ENCODE measurements at places on chromosomes 2 and 18. TPM values are rescaled to one million over a fixed set of nuclear protein-coding genes. Genes with fewer than 3 reads are reported as not detected.

AGXT gene
- total RNA-seq: not detected

GRCh38 chr2:60629305-60629662 lies 75.8 kb upstream of the BCL11A start:
- no peak for DNase-seq

GRCh38 chr2:99354070-99354469 lies 16.9 kb downstream of the EIF5B start:
- no peak for DNase-seq

DNA sequence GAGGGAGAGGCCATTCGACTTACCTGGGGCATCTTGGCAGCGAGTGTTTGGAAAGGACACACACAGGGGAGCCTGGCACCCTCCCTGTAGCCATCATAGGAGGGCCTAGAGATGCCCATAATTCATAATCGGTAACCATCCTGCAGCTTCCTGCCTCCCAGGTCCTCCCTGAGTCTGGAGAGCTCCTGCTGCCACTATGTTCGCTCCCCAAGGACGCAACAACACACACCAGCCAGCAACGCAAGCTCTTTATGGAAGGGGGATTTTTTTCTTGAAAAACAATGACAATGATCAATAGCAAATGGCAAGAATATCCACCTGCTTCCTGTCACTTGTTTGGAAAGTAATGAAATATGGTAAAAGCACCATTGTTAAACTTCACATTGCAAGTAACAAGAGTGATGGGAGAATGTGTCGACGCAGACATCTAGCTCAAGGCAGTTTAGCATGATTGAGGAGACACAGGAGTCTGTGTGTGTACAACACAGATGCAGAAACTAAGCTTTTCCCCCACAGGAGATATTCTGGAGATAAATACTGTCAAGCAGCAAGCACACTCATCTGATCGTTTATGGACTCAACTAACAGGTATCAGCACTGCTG lies 24.9 kb upstream of the CREG2 start:
- no peak for DNase-seq

RAB31 gene
- total RNA-seq: 18.7 TPM

CHMP3 gene
- 106 TPM for total RNA-seq

- DNase-seq: no peak
Observed at GRCh38 chr2:100884145-100884621, 64.2 kb downstream of the NPAS2 start.

DNA sequence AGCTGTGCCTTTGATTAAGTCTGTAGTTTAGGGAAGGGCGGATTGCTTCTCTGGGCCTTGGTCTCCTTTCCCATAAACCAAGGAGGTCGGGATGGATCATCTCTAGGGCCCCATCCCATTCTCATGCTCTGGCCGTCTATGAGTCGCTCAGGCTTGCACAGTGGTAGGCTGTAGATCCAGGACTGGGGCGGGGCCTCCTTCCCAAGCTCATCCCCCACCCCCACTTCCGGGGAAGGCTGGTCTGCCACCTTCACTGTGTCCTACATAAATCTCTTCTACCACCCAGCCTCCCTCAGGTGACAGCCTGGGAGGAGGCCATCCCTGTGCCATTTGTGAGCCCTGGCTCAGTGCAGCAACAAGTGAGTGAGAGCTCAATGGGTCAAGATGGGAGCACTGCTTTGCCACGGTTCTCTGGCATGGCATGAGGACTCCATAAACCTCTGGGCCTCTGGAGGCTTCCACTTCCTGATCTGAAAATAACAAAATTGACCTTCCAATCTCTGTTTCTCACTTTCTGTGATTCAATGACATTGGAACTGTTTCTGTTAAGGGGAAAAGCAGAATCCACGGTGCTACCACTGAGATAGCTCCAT lies 68.5 kb downstream of the SUMO1 start:
- no peak for DNase-seq

GRCh38 chr18:5142131-5142530 lies 54.9 kb downstream of the AKAIN1 start:
- DNase-seq: no peak

ARHGAP25 gene
- total RNA-seq: not detected

DNA sequence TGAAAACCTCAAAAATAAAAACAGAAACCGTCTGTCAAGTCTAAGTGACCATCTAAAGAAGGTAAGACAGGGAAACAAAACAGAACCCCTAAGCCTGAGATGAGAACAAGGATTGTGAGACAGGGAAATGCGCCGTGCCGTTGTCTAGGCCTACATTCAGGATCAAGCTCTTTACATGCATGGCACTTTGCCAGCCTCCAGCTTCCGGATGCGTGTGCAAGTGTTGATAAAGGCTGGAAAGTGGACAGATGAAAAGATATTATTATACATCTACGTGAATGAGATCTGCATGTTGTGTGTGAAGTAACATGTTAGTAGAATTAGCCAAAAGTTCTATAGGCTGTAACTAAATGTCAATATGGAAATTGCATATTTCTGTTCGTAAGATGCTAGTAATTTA lies 28.6 kb upstream of the TMEM87B start:
- DNase-seq: no peak

DNA sequence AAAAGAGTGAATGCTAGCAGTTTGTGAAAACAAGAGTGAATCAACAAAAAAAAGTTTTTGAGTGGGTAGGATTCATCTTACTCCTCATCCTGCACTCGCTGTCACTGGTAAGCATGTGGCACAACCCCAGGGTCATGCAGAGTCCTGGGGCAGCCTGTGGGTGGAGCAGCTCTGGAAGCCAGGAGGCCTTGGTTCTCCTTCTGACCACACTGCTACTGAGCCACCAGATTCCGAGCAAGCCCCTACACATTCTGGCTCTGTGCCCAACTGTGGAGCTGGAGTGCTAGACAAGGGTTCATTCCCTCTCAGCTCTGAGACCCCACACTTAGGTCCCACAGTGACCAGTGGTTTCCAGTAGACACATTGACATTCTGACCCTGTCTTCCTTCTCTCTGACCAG lies 670.6 kb downstream of the BCL11A start:
- no peak for DNase-seq

- DNase-seq: peak; percentile 86
Observed at GRCh38 chr2:234550511-234551107, 53.7 kb upstream of the ARL4C start.

DNA sequence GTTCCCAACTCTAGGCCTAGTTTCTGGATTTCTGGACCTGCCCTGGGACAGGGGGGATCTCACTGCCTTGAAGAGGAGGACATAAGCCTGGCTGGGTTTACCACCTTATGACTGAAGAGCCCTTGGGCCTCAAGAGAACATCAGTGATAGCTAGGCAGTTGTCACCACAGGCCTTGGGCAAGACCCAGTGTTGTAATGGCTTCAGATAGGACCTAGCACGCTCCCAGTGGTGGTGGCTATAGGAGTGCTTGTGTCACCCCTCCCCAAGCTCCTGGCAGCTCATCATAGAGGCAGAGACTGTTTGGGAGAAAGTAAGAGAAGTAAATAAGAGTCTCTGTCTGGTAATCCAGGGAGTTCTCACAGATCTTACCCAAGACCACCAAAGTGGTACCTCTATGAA lies 19.4 kb upstream of the EVA1A start:
- no peak for DNase-seq

SCRN3 gene
- 51.6 TPM for total RNA-seq

DNA sequence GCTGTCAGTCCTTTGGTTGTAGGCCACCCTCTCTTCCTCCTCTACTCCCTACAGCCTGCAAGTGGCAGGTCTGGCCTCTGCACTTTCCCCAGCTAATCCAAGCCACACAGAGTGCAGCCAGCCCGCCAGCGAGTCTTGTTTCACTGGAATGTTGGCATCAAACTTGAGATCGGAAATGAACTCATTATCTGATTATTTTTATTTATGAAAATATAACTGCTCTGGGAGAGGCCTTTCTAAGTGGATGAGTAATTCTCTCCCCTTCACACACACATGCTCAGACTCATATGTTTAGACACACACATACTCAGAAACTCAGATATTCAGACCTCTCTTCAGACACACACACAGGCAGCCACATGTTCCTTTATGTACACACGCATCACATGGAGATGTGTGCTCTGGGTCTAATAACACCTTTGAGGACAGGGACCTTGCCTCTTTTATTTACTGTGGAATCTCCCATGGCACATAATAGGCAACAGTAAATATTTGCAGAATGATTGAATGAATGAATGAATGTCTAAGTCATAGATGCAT lies 151.3 kb downstream of the ZFP36L2 start:
- DNase-seq: peak; percentile 93

DNA sequence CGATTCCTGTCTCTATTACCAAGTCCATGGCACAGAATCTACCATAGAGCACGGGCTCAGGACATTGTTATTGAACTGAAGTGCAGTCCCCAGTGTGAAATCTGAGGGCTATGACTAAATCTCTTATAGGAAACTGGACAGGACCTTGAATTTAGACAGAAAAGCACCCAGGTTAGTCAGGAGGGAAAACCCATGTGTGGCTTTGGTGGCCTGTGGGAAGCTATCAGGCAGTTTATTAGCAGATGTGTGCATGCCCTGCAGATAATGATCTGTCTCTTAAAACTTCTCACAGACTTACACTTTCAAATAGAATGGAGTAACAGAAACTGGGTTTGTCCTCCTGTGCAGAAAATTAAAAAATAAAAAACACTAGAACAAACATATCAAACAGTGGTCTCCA lies 610.0 kb upstream of the RAB6C start:
- DNase-seq: no peak

GRCh38 chr18:77061946-77062517 lies 70.6 kb downstream of the MBP start:
- DNase-seq: no peak

GRCh38 chr2:10497797-10498251 lies 49.7 kb upstream of the ODC1 start:
- DNase-seq: peak; percentile 98

SLC8A1 gene
- total RNA-seq: 8.3 TPM

GRCh38 chr2:241613017-241613780 lies 23.8 kb downstream of the THAP4 start:
- DNase-seq: no peak

GRCh38 chr18:52280702-52281101 lies 59.3 kb upstream of the DCC start:
- DNase-seq: no peak

DNA sequence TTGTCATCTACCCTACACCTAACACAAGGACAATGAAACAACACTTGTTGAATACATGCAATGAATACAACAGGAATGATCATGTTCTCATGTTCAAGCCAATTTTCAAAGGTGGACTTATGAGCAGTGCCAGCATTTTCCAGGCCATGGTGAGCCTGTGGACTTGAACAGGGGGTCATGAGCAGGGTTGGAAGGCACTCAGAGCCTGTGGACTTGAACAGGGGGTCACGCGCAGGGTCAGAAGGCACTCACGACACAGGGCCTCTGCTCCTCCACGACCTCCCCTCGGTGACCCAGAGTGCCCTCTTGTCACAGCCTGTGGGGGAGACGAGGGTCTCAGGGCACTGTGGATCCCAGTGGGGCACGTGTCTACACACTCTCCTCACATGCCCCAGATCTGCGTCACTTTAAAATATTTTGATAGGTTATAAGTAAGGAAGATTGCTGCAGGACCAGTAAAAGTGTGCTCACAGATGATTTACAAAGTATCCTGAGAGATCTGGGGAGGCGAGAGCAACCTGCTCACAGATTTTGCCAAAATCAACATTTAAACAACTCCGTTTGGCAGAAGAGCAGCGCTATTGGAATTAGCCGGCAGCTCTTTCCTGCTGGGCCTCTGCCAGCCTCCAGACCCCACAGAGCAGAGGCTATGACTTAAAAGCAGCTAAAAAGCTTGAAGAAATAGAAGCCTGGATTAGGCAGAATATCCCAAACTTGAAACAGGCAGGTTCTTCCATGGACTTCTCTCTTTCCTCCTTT lies 121.9 kb downstream of the TMEM18 start:
- no peak for DNase-seq

DNA sequence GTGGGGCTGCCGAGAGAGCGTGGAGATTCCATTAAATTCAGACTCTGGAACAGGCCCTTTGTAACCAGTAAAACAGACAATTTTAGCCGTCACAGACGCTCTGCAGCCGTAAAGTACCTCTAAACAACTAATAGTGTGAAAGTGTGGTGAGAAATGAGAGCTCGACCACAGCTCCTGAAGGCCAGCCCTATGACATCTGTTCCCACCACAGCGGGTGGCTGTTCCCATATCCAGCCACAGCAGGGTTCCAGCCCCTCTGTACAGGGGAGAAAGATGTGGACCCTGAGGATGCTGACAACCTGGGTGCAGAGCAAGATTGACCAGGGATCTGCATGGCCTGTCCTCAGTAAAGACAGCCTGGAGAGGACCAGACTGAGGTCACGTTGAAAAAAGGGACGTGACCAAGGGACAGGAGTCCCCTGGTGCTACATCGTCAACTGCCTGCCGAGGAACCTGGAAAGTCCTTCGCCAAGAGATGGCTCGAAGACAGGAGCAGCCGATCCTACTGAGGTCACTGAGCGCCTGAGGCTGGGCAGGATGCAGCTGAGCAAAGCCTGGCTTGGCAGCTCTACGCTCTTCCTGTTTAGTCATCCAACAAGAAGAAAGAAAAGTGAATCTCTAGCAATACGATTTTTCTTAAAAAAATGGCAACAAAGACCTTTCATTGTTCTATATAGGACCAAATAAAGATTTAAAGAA lies 831.7 kb downstream of the RNF144A start:
- DNase-seq: no peak

- DNase-seq: no peak
Observed at GRCh38 chr18:33987206-33987605, 237.5 kb downstream of the NOL4 start.

GRCh38 chr2:69003731-69004130 lies 9.2 kb upstream of the ANTXR1 start:
- no peak for DNase-seq

CRACDL gene
- total RNA-seq: 0.11 TPM

DNA sequence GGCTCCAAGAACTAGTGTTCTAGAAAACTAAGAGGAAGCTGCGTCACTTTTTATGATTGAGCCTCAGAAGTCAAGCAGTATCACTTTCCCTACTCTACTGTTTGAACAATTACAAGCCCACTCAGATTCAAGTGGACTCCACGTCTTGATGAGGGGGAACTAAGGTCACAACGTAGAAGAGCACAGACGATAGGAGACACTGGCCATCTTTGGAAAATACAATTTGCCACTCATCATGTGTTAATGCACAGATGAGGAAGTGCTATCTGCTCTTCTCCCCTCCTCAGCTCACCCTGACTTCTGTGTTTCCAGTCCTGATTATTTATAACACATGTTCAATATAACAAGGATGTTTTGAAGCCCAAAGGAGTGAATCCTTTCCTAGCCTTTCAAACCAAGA lies 76.1 kb upstream of the CYP1B1 start:
- no peak for DNase-seq

- DNase-seq: no peak
Observed at GRCh38 chr2:107989445-107989844, 3.1 kb downstream of the SLC5A7 start.

THSD7B gene
- total RNA-seq: not detected

DNA sequence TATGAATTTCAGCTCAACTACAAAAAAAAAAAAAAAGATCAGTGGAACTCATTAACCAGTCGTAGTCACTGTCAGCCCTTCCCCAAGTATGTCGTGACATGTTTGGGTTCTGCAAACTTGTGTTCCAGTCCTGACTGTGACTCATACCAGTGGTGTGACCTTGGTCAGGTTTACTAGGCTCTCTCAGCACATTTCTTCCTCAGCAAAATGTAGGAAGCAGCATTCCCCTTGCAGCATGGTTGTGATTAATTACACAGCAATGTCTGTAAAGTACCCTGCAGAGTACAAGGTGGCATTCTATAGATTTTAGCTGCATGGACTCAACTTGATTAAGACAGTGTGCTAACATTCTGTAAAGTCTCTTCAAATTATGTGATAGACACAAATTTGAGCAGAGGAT lies 156.9 kb downstream of the LAMA1 start:
- no peak for DNase-seq
